ENCODE measurements at places on chromosomes 6 and 20. TPM values are rescaled to one million over a fixed set of nuclear protein-coding genes. Genes with fewer than 3 reads are reported as not detected.

The EFCAB8 gene
- total RNA-seq = not detected

The RSPO3 gene
- 7.7 TPM for total RNA-seq

The YTHDF1 gene
- 26.9 TPM for total RNA-seq

The EIF6 gene
- total RNA-seq = 321 TPM

The PRICKLE4 gene
- not detected for total RNA-seq

The SLPI gene
- total RNA-seq = 1.5 TPM

The BTN1A1 gene
- not detected for total RNA-seq

- DNase-seq = peak; percentile 53
Observed at GRCh38 chr6:20056350-20056992, 155.8 kb downstream of the MBOAT1 start.

DNA sequence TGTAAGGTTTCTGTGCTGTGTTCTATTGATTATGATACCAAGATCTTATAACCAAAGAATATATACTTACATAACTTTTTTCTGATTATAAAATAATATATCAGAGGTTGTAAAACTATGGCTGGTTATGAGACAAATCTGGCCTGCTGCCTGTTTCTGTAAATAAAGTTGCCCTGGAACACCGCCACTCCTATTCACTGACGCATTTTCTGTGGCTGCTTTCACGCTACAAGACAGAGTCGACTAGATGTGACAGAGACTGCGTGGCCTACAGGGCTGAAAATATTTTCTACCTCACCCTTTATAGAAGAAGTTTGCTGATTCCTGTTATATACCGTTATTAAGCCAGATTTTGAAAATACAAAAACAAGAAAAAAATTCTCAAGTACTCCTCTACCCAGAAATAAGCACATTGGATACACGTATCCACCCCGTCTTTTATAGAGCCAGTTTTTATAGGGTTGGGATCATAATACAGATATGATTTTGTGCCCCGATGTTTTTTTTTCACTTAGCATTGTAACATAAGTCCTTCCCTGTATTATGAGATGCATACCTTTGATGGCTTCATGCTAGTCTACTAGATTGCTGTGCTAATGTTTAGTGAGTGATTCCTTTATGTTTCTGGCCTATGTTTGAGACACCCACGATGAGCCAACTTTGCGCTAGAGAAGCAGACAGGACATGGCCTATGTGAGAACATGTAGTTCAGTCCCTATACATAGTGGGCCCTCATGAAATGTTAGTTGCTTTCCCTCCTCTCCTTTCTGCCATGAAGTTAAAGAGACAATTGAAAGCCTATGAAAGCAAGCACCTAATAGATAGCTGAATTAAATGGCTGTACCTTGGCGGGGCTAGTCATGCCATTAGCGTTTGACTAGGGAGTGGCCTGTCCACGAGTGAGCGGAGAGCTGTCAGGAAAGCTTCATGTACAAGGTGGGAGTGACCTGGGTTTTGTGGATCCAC is 98.1 kb upstream of the KCNK16 start:
- no peak for DNase-seq

GRCh38 chr6:132907914-132908313 is 93.5 kb downstream of the RPS12 start:
- DNase-seq = no peak

DNA sequence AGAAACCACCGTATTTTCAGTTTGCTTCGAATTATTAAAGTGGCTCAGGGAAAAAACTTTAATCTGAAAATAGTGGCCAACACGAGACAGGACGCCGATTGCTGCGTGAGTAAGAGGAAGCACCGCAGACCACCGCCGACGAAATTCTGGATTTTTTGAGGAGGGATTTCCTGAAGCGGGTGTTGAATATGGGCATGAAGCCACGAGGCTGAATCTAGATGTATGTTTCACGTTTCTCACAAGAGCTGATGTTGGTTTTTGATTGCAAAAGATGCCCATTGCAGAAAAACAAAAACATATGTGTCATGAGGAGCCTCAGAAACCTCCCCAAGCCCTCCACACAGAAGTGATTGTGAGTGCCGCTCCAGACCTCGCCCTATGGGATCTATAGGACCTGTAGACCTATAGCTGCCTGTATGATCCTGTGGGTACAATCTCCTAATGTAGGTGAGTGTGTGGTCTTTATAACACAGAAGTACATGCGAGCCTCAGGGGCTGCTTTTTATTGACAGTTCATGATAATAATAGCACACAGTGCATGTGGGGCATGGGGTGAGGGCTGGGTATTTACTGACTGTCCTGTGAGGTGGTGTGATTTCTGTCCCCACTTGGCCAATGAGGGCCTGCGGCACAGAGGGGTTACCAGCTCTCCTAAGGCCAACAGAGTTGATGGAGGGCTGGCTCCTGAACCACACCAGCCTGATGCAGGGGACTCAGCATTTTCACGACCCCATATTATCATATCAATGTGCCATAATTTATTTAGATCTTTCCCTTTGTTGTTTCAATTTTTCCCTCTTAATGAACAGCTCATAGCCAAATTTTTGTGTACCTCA is 243.9 kb downstream of the DLL1 start:
- no peak for DNase-seq

DNA sequence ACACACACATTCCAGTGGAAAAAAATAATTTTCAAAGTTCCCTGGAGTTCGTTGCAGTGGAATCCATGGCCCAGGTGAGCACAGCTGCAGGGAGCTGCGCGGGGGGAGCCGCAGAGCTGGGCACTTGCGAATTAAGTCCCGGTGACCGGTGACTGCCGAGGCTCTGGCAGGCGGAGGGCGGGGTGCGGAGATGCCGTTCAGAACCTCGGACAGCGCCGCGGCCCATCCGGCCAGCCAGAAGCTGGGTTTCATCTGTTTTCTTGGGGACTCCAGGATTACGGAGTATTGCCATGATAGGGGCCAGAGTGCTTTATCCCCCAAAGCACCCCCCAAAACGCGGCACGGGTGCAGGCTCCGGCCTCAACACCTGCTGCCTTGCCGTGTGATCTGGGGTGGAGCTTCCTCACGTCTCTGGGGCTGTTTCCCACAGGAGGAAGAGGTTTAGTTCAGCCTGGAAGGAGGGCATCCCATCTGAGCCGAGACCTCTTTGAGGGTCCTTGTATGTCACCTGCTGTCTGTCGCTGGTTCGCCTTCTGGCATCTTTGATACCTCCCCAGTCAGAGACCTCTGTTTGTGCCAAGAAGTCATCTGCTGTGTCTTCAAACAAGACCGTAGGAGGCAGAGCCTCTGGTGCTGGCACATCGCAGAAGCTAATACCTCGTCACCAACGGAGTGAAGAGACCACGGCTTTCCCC is 99.4 kb downstream of the YTHDF1 start:
- peak; percentile 56 for DNase-seq

DNA sequence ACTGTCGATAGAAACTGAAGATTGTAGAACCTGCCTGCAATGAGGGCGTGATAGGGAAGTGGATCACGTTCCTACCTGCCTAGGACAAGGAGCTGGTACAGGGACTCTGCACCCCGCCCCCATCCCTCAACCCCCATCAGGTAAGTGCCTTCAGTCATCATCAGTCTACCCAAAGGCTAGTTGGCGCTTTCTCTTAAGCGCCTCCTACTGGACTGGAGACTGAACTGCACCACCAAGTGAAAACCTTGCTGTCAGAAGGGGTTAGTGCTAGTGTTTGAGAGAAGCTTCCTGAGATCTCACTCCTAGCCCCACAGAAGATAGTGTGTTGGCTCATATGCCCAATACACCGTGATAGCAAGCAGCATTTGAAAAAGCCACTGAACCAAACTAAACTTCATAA is 706.5 kb upstream of the MAN1A1 start:
- no peak for DNase-seq

GRCh38 chr6:29561091-29561490 is 1.6 kb upstream of the UBD start:
- peak; percentile 40 for DNase-seq

GRCh38 chr20:18284805-18285533 is 3.4 kb upstream of the ZNF133 start:
- peak; percentile 37 for DNase-seq

DNA sequence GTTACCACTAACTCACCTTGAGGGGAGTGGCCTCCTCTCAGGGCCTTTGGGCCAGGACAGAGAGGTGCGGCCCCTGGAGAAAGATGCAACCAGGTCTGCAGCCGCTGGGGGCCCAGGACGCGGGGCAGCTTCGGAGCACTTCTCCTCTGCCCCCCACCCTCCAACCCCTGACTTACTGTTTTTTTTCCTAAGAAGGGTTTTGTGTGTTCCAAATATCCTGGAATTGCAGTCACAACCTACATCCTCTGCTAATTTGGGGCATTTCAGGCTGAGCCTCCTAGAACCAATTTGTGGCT is 1.7 kb downstream of the LINC00237 start:
- DNase-seq = no peak

DNA sequence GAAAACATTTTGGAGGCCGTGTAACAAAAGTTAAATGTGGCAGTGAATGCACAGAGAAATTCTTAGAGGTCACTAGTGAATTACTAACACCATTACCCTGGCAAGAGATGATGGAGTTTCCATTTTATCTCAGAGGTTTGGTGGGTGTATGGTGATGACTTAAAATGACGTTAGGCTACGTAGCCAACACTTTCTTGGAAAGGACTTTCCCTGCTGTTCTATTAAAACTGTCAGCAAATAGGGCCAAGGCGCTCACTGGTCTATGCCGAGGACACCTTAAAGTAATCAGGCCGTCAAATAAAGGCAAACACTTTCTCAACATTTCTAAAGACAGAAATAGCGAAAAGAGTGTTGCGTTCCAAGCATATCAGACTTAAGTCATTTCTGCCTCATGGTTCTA is 160.8 kb downstream of the GMPR start:
- DNase-seq = no peak

- no peak for DNase-seq
Observed at GRCh38 chr6:163170294-163170883, 244.1 kb upstream of the QKI start.

- DNase-seq = peak; percentile 43
Observed at GRCh38 chr6:89597988-89598387, 40.6 kb downstream of the LYRM2 start.

DNA sequence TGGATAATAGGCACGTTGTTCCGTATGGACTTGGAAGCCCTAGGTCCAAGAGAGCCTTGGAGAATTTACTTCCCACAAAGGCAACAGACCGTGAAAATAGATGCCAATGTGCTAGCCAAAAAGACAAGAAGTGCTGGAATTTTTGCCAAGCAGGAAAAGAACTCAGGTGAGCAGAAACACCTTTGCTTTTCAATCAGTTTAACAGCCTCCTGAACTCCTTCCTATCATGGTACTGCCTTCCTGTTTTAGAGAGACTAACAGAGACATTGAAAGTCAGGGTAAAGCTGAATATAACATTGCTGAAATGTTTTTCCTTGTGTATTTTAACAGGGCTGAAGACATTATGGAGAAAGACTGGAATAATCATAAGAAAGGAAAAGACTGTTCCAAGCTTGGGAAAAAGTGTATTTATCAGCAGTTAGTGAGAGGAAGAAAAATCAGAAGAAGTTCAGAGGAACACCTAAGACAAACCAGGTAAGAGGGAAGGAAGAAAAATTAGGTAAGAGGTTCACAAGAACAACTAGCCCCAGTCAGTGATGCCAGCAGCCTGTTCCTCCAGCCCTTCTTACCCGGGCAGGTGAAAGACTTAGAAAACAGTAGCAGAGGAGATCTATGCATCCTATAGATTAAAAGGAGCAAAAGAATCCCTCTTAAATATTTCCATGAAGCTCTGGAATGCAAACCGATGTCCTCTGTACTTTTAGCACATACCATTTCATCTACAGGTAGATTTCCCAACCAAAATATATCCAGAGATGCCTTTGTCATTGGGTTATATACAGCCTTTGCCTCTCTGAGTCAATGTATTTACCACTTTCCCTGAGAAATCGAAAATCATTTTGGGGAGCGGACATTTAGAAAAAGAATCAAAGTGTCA is 4.0 kb downstream of the EDN1 start:
- no peak for DNase-seq

DNA sequence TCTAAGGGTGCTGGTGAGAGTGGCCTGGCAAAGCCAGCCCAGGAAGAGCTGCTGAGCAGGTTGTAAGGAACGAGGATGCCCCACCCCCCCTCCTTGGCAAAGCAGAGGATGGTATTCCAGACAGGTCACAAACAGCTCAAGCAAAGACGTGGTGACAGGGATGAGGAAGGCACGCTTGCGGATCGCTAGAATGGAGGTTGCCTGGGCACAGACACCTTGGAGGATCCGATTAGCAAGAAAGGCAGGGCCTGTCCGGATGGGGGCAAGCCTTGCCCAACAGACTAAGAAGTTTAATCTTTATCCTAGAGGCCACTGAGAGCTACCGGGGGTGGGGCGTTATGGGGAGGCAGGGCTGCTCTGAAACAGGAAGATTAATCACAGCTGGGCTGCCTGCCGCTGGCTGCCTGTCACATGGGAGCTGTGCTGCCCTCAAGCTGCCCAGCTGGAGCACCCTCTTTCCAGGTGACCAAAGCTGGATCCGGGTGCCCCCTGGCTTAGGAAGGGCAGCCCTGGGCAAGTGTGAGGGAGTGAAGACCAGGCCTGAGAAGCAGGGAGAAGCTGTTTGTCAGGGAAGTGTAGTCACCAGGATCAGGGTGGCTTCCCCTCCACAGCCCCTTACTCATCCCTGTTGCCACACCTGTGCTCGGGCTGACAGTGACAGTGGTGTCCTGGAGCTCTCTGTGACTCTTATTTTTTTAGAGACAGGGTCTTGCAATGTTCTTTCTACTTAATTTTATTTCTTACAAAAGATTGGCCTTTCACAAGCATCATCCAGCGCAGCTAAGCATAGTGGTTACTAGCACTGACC is 9.1 kb upstream of the MAPK13 start:
- DNase-seq = peak; percentile 54

DNA sequence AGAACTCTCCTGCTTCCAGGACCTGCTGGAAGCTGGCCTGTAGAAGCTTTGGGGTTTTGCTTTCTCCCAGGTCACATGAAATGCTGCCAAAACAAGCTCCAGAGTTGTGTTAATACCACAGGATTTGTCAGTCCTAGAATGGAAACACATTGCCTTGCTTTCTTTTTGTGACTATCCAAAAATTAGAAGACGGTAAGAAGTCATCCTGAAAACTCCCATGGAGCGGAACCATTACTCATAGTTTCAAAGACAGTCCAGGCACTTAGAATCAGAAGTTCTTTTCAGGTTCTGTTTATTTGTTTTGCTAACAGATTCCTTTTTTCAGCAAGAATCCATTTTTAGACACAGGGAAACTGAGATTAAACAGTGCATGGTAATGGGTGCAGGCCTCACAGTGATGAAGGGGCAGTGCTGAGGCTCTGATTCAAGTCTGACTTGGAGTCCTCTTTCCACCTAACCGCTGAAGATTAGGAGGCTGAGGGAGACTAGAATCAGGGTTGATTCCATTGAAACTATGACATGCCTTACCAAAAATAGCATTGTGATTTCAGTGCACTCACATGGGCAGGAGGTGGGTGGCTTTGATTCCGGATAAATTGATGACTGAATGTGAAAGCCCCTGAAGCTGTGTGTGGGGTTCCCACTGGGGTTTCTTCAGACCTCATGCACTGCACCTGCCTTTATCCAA is 72.2 kb upstream of the NAA20 start:
- peak; percentile 51 for DNase-seq

- DNase-seq = no peak
Observed at GRCh38 chr20:15857173-15857784, 716.0 kb downstream of the KIF16B start.

DNA sequence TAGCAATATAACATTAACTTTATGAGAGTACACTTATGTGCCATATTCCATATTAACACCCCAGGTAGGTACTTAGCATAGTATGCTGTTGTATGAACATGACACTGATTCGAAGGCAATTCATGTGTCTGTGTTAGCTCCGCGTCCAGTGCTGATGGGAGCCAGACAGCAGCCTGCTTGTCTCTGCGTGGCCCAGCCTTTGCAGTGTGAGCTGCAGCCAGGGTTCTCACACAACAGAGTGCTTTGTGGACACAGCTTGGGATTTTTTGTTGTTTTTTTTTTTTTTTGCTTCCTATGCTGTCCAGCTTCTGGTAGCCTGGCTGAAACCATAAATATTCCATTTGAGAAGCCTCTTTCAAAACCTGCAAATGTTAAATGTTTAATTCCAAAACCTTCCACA is 350.9 kb downstream of the SMOC2 start:
- DNase-seq = no peak
